T-cell (primary cell): ENCODE measurements at places on chromosomes 11 and 22. TPM values are rescaled to one million over a fixed set of nuclear protein-coding genes. Genes with fewer than 3 reads are reported as not detected.

TRIM48 gene
- total RNA-seq = not detected

OR8G1 gene
- not detected for total RNA-seq

SCGB1A1 gene
- total RNA-seq = 1.8 TPM

FAM111B gene
- total RNA-seq = 3.8 TPM

GLYAT gene
- not detected for total RNA-seq

- no peak for DNase-seq
- H3K27me3 ChIP-seq = no peaks in the 10 kb centered on the region
- H3K27ac ChIP-seq = no peak overlapping the region
- H3K4me1 ChIP-seq = no peaks in the 10 kb centered on the region
- no peak overlapping the region for H3K4me3 ChIP-seq
- H3K36me3 ChIP-seq = no peaks in the 10 kb centered on the region
These were observed 273.2 kb upstream of the KIRREL3 start for GRCh38 chr11:127273593-127274327.
